NCI-H2171 (cell line): ENCODE measurements at places on chromosomes 2 and 18.

GRCh38 chr2:143467011-143467410 is 337.8 kb downstream of the ARHGAP15 start:
- DNase-seq = no peak

DNA sequence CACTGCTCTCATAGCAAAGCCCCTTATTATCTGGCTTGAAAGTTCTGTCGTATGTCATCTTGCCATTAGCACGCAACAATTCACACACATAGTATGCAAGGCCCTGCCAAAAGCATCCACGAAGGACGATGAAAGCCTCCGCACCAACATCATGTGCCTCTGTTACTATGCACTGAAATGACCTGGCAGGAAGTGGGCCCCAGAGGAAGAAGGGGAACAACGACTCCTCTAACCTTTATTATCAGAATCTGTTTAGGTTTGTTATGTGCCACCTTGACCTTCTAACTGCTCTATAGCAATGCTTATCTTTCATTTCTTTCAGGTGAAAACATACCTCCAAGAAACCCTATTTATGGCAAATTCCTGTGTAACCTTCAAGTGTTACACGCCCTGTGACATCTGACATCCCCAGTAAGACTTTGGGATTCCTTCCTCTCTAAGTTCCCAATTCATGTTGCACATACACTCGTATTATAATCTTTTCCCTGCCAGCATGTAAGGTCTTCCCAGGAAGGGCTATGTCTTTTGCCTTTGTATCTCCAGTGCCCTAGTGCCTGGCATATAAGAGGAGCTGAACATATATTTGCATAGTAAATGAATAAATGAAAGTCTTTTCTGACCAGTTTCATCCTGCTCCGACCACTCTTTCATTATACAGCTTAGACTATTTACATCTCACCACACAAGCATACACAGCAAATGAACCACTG is 7.0 kb upstream of the NDUFV2 start:
- no peak for DNase-seq

- DNase-seq = no peak
These were observed 34.5 kb downstream of the RAB31 start for GRCh38 chr18:9742524-9743131.

DNA sequence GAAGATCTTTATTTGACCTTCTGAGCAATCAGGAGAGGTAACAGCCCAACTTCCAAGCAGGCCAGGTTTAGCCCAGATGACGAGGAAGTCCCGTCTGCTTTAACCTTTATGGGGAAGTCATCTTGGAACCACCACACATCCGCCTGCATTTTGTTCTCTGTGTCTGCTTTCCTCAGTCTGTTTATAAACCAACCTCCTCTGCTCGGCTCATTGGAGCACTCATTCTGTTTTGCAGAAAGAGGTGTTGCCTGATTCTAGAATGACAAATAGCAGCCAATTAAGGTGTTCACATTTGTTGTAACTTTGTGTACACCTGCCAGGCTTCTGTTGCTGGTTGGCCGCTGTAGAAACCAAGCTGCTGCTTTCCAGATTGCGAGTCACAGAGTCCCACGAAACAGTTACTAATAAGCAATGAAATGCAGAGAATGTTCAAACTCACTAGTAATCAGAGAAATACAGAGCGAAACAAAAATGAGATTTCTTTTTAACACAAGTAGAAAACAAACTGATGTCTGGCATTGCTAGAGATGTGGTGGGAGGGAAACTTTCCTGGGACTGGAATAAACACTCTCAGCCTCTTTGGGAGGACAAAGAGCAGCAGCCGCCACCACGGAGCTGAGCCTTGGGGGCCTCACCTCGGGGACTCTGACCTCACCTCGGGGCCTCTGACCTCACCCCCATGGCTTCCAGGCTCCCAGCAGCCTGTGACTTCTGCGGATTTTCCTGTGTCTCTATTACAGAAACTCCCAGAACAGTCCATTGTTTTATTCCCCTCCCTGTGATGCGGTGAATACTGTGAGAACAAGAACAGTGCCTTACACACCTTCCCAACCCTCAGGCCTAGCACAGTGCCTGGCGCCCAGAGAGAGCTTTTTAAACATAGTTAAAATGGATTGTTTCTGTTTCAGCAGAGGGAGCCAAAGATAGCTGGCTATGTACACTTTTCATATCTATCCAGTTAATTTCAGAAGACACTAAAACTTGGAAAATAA is 64.0 kb downstream of the MBP start:
- DNase-seq = no peak

- DNase-seq = no peak
These were observed 69.6 kb downstream of the ETAA1 start for GRCh38 chr2:67466734-67467133.

GRCh38 chr2:240500561-240501423 is 57.0 kb downstream of the ANKMY1 start:
- DNase-seq = no peak
